ENCODE measurements at places on chromosomes 11 and 22.
A peak's percentile ranks its signal among the peaks of the same experiment; 100 is the strongest.

DNA sequence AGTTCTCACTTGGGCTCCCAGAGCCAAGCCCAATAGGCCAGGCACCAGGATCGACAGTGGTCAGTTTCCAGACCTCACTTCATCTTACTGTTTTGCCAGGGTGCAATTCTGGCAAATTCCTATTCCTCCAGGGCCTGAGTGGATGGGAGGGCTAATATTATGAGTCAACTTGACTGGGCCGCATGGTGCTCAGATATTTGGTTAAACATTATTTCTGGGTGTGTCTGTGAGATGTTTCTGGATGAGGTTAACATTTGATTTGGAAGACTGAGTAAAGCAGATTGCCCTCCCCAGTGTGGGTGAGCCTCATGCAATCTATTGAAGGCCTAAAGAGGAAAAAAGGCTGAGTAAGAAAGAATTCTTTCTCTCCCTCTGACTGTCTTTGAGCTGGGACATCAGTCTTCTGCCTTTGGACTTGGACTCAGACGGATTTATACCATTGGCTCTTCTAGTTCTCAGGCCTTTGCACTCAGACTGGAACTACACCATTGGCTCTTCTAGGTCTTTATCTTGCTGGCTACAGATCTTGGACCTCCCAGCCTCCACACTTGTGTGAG is 132.9 kb upstream of the ZBED5 start:
- no peak for DNase-seq

DNA sequence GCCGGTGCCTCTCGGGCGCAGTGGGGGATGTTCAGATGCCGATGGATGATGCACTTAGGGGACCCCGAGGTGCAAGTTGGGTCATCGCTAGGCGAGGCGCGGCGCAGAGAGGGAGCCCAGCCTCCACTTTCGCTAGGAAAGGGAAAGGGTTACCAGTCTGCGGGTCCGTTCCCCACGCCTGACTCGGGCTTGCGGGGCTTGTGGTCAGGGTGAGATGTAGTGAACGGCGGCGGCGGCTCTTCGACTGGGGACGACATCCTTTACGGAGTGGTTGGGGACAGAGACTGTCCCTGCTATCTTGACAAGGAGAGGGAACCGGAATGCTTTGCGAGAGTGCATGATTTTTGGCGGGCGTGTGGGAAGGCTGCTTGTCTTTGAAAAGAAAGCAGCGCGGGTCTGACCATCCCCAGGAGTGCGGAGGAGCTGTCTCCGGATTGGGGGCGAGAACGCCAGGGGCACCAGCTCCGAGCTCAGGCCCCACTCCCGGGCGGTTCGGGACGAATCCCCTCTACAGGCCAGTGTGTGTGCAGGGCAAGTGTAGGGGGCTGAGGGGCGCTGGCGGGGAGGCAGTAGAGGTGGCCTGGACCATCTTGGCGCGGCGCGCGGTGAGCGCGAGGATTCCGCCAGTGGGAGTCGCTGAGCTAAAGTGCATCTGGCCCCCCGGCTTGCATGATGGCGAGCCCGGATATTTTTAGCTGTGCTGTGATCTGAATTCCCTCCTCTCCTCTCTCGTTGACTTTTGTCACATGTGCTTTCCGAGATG is 1.1 kb downstream of the FAT3 start:
- DNase-seq = no peak

DNA sequence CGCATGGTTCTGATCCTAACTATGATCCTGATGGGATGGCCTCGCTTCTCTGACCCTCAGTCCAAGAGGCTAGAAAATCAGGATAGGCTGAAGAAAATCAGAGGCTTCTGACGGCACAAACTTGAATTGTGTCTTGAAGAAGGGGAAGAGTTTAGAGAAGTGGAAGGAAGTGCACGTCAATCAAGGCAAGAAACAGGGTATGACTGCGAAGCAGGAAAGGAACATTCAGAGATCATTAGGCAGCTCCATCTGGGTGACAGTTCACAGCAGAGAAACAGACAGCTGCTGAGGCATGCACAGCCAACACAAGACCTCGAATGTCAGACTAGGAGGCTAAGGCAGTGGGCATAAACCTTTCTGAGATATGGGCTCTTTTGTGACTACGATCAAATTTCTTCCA is 29.3 kb downstream of the CLPB start:
- no peak for DNase-seq

- DNase-seq = no peak
Measured at GRCh38 chr11:123197711-123198110, 2.7 kb upstream of the CLMP start.

DNA sequence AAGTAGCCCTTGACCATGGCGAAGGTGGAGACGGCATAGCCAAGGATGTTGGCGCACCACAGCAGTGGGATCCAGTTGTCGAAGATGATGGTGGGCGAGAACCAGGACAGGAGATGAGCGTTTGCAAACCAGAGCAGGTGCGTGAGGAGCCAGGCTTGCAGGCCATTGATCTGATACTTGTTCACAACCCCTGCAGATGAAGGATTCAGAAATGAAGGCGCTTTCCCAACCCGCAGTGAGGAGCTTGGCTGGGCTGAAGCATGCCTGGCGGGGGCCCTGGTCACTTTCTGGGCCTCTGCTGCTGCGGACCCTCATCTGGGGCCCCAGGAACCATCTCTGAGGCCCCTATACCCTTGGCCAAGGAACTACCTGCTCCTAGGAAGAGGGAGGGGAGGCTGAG is 6.9 kb downstream of the DHCR7 start:
- DNase-seq = no peak

DNA sequence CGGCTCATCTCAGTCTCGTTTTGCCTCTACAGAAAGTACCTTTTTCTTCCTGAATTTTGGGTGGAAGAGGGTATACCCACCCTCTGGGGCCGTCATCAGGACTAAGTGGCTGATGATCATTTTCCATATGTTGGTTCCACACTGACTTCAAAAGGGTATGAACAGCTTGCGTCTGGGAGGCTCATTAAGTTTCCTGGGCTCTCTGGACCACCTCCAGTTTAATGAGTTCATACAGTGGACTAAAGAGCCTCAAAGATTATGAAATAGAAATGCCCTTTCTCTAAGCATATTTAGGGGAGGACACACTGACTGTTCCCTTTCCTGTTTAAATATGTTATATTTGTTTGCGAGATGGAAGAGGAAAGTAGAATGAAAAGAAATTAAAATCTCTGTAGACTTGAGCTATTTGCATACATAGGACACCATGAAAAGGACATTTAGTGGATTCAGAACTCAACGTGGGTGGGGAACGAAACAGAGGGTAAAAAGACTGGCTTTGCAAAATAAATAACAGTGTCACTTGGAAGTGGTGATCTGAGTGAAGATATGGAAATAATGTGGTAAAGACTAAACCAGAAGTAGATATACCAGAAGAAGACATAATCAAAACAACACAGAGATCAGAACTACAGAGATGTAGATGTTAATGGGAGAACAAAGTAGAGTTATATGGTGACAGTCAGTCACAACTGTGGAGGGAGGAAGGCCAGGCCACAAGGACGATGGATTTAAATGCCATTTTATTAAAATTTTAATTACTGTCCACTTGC is 18.7 kb downstream of the LDLRAD3 start:
- no peak for DNase-seq

DNA sequence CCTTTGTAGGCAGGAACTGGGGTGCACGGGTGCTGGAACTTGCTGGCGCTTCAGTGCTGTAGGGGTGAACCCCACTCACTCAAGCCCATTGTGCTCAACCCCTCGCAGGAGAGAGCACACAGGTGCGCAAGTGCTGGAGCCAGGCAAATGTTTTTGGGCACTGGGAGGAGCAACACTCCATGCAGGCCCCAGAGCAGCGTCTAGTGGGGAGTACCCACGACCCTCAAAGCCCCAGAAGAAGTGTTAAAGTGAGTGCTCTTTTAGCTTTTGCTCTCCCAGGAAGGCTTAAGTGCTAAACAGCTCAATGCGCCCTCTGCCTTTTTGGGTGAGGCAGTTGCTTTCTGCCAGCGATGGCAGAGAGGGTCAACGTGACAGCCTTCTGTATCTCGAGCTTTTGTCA is 282.2 kb upstream of the ARHGAP42 start:
- DNase-seq = no peak

GRCh38 chr22:45064313-45065278 is 54.8 kb upstream of the PHF21B start:
- DNase-seq = no peak

- no peak for DNase-seq
Measured at GRCh38 chr22:31342389-31343140, 3.6 kb downstream of the PATZ1 start.

DNA sequence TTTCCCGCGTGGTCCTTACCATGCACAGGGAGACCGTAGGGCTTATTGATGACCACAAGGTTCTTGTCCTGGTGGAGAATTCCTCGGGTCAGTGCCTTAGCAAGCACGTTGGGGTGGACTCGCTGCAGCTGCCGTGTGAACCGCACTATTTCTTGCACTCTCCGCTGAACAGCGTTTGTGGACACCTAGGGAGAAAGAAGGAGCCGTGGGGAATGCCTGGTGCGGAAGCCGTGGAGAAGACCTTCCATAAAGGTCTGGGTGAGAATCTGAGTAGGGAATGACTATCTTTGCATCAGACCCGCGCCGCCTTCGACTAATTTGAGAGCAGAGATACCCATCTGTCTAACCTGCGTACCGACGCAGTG is 597 bp downstream of the RPUSD4 start:
- DNase-seq = no peak

DNA sequence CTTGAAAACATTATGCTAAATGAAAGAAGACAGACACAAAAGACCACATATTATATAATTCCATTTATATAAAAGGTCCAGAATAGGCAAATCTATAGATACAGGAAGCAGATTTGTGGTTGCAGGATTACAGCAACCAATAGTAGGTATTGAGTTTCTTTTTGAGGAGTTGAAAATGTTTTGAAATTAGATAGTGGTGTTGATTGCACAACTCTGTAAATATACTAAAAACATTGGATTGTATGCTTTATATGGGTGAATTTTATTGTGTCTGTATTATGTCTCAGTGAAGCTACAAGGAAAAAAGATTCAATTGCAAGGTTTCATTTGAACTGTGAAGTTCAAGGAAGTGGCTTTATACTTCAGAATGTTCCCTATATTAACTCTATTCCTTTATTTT is 3.0 kb upstream of the RRAS2 start:
- DNase-seq = no peak

DNA sequence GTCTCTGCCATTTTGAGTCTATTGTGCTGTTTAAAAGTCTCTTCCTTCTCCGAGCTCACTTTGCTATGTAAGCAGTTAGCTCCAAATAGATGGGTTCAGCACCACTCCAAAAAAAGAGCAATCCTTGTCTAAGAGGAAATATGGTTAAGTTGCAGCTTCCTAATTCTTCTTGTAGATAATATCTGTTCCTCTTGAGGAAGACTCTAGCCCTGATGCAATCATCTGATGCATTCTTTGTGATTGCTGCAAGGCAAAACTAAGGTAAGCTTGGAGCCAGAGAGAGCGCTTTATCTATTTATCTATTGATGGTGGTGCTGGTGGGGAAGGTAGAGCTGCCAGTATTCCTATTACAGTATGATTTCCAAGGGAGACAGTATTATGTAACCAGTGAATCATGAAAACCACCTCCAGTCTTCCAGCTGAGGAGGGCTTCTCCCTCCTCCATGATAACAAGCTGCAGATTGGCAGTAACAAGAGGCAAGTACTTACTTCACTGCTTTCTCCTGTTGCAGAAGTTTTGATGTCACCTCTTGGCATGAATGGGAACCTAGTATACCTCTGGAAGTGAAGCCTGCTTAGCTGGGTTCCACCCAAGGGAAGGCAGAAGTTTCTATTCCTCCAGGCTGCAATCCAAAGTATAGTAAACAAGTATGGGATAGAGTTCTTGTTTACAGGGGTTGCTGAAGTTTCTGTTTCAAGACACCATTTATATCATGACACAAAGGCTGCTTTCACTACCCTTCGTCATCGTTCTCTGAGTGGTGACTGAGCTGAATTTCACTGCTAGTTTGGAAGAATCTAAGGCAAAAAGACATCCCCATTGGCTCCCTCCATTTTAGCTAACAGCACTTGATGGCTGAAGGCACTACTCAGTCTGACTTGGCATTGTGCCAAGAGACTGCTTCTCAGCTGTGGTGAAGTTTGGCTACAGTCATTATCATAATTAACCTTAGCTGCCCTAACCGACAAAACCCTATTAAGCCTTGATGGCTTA is 49.7 kb downstream of the FDX1 start:
- no peak for DNase-seq

- DNase-seq = no peak
Measured at GRCh38 chr11:94784884-94785283, 16.7 kb downstream of the AMOTL1 start.

- peak; percentile 29 for DNase-seq
Measured at GRCh38 chr22:47486569-47487312, 724.3 kb downstream of the TBC1D22A start.

- no peak for DNase-seq
Measured at GRCh38 chr11:10575346-10576034, 7.0 kb upstream of the LYVE1 start.

DNA sequence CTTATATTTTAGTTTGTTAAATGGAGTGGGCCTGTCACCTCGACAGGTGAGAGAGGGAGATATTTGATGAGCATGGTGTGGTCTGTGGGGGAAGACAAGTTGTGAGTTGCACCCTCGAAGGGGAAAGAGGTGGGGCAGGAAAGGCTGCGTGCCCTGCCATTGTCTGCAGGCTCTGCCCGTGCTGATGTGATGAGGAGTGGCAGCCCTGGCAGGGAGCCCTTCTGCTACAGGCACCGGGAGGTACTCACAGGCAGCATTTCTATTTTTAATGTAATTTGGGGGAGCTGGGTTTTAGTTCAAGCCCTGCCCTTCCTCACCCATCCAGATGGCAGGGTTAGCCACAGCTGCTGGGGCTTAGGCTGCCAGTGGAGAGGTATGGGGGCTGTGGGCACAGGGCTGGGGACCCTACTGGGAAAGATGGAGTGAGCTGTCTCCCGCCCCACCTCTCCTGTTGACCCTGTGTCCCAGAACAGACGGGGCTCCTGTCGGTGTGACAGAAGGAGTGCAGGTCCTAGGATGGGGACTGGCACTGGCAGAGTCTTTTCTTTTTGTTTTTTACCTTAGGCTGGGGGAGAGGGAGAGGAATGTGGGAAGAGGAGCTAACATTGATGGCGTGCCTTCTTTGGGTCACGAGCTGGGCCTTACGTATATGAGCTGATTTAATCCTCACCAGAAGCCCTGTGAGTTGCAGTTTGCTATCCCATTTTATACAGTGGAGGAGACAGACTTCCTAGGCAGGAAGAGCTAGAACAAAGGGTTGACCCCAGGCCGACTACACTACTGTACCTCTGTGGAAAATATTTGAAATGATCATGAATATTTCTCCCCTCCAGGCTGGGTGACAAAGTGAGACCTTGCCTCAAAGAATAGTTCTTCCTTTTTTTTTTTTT is 51.6 kb downstream of the CEP164 start:
- DNase-seq = no peak

DNA sequence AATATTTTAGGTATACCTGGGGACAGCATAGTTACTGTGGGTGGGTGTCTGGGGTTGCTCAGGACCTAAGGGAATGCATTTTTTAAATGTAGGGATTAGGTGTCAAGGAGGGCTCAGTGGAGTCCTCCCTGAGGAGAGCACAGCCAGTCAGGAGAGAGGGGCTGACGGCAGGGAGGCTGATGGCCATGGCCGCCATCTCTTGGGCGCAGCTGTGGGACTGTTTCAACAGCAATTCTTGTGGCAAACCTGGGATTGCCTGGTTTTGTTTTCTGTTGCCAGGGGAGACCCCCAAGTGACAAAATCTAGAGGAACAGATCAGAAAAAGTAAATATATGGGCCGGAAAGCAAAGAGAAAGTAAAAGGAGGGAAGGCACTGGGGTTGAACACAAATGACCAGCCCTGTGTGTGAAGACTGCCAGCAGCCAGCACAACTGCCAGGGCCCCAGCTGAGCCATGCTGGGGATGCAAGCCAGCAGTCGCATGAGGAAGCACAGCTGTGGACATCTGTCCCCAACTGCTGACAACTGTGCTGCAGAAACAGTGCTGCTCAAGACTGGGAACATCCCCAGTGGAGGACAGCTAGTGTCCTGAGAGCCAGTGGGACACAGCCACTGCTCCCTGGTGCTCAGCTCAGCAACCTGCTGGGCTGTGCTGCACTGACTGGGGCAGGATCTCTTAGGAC is 10.5 kb downstream of the MIF start:
- no peak for DNase-seq

Measured in transverse colon (tissue), 4 donors.